ENCODE measurements at places on chromosomes 3 and 15.

DNA sequence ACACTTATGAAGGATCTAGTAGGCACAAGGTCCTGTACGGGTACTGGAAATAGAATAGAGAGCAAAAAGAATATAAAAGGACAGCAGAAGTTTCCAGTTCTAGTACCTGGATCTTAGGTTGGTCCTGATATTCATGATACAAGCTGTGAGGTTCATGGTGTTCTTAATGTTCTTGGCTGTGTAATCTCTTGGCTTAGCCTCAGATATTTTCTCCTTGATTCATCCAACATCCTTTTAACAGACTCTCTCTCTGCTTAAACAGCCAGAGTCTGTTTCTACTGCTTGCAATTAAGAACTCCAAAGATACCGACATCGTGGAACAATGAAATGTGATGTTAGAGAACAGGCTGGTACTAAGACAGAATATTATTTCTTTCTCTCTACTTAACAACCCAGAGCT, 49.9 kb downstream of the CNTN3 start:
- DNase-seq, result no peak

GRCh38 chr15:38885001-38885400, 320.4 kb upstream of the RASGRP1 start:
- DNase-seq, result peak; percentile 61

DNA sequence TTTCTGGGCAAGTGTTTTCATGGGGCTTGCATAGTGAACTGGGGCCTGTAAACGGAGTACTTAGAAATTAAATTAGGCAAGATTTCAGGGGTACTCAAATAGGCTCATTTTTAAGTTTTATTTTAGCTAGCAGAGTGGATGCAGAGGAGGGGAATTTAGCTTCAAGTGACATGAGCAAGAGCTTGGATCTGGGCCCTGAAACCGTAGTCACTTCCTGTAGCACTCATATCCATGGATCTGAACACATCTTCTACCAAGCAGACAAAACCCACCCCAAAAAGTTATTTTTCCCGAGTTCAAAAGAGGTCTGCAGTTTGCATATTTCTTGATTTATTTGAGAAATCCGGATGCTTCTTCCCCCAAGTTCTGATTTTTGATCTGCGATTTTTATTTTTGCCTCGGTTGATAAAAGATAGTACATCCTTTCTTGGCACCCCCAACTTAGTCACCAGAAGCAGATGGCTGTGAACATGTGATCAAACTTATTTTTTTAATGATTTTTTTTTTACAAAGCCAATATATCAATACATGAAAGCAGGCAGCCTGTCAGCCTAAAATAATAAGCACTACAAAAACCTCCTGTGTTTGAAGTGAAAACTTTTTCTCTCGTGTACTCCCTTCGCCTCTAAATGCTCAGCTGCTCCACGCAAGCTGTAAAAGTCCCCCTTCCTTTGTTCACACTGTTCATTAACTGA, 36.6 kb upstream of the STT3B start:
- DNase-seq, result peak; percentile 44

DNA sequence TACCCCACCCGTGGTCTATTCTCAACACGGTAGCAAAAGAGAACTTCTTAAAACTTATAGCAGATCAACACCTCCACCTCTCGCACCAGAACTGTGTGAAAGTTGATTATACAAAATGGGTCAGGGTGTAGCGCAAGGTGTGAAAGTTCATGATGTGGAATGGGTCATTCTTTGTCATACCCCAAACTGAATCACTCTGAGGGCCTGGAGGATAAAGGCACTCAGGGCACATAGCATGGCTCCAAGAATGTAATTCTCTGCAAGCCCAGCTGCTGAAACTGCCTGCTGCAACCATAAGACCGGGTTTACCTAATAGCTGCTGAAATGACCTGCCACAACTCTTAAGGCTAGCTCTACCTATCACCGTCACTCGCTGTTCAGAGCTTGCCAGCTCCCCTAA, 70.0 kb downstream of the FOXP1 start:
- DNase-seq, result no peak

DNA sequence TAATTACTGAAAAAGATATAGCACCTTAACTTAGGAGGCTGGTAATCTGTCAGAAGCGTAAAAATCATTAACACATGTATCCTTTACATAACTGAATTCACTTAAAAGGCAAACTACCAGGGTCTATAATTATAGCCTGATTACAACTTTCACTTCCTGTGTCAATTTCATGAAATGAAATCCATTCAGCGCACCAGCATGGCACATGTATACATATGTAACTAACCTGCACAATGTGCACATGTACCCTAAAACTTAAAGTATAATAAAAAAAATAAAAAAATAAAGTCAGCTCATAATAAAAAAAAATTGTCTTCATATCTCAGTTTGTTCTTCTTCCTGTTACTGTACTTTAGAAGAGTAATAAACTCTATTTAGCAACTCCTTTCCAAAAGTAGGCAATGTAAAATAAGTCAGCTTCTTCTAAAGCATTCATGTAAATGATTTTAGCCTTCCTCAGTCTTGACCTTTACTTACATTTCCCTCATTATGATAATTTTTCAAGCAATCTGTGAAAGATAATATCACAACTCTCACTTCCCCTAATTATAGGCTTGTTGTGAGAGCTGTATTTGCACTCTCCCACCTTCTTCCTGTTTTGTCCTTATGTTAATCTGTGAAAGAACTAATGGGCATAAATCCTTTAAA, 50.1 kb downstream of the KBTBD8 start:
- no peak for DNase-seq

DNA sequence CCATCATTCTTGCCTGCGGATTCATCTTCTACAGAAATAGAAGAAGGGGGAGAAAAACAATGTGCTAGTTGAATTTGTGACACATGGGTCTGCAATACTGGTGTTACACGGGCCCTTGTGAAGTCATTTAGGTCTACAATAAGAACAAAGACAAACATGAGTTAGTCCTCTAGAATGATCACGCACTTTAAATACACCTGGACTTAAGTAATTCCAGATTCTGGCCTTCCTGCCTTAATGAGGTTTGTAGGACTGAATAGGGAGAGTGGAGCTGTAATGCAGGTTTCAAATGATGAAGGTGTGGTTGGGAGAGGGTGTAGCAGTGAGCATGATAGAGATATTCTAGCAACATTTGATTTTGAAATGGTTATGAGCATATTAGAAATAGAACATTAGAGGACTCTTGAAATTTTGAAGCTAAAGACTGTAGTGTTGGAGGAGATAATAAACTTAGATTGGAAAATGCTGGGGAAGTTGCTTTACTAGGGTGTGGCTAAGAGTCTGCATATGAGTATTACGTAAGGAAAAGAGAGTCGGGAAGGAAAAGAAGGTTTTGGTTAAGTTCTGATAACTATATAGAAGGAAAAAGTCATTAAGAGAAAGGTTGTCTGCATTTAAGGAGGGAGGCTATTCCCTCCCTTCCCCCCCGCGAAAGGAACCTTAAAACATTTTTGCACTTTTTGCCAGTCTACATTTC, 606 bp downstream of the EIF2A start:
- DNase-seq, result peak; percentile 38

GRCh38 chr15:80414546-80415357, 10.6 kb downstream of the ARNT2 start:
- no peak for DNase-seq

GRCh38 chr3:57221883-57222282, 5.6 kb upstream of the APPL1 start:
- peak; percentile 50 for DNase-seq

DNA sequence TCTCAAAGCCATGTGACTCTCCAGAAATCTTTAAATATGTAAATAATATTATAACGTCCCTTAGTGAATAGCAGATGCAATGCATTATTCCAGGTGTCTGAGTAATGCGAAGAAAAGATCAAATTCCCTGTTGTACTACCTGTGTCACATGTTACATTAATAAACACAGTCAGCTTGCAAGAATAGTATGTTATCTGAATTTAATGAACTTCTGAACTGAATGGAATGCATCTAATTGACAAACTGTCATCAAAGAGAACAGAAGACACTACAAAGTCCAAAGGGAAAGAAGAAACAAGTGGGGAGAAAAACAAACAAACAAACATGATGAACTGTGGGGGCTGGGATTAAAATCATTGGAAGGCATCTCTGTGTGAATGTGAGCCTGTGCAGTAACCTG, 508.8 kb downstream of the LPP start:
- DNase-seq, result no peak

DNA sequence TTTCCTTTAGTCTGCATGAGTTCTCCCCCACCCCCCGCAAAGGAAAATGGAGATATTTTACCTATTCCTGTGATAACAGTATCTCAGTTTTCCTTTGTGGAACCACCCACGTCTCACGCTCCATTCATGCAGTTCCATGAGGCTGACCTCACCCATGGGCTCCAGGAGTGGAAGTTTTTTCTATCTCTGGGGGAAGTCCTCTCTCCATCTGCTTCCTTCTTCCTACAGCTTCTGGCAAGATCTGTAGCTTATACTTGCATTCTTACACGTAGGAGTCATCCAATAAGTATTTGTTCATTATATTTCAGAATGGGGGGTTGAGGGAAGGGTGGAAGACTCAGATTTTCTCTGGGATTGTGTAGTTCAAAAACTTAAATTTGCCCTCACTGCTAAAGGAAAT, 5.8 kb upstream of the GLCE start:
- DNase-seq, result peak; percentile 45

GRCh38 chr3:9791790-9792404, 376 bp downstream of the TADA3 start:
- DNase-seq, result no peak

- no peak for DNase-seq
These were observed 65.7 kb upstream of the FRMD4B start for GRCh38 chr3:69451594-69451993.

Measured in lung microvascular endothelial cell (primary cell).